Activated naive CD8-positive, alpha-beta T cell treated with anti-CD3 and anti-CD28 coated beads, Interleukin-2, amount 50 U/mL, for 16 hours (primary cell): ENCODE measurements at places on chromosomes 6 and 20.

DNA sequence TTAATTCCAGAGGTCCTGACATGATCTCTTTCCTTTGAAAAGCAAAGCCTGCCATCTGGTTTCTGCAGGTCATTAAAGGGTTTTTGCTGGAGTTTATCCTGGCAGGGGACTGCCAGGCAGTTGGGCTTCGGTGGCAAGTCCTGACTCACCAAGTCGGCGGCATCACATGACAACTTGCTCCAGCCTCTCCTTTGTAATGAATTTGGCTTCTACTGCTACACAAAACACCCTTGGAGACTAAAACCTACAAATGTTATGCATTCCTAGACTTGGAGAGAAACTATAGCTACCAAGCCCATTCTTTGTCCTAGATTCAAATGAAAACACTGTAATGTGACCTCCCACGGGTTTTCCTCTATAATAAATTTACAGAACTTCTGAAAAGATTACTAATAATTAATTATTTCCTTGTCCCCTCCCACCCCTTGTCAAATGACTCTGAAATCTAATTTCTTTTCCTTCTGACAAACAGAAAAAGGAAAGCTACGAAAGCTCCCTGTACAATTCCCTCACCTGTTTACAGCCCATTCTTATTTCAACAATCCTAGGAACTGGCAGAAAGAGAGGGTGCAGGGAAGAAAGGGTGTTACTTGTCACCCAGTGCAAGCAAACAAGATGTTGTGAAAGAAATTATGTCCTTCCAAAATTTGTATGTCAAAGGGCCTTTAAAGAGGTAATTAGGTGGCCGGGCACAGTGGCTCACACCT is 62.9 kb downstream of the QRSL1 start:
- no peak for DNase-seq

DNA sequence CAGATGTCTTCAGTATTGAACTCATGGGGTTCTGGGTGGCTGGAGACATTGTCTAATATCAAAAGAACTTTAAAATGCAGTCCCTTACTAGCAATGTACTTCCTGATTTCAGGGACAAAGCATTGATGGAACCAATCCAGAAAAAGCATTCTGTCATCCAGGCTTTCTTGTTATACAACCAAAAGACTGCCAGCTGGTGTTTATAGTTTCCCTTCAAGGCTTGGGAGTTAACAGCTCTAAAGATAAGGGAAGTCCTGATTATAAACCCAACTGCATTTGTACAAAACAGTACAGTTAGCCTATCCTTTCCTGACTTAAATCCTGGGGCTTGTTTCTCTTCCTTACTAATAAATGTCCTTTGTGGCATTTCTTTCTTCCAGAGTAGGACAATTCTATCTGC is 160.0 kb downstream of the COL21A1 start:
- DNase-seq = no peak

DNA sequence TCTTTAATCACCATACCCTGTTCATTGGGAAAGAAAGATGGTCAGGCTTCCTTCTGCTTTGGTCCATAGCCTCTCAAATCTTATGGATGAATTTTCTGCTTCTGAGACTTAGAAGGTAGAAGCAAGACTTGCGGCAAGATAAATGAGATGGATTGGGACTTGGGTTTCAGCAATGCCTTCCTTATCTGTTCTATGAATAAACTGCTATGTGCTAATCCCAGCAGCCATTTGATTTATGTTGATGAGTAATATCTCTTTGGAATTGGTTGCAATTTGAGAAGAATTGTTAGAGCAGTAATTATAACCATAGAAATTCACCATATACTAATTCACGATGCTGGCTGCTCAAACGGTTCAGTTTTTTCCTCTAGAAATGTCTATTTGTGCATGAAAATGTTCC is 48.3 kb downstream of the TXLNB start:
- no peak for DNase-seq

DNA sequence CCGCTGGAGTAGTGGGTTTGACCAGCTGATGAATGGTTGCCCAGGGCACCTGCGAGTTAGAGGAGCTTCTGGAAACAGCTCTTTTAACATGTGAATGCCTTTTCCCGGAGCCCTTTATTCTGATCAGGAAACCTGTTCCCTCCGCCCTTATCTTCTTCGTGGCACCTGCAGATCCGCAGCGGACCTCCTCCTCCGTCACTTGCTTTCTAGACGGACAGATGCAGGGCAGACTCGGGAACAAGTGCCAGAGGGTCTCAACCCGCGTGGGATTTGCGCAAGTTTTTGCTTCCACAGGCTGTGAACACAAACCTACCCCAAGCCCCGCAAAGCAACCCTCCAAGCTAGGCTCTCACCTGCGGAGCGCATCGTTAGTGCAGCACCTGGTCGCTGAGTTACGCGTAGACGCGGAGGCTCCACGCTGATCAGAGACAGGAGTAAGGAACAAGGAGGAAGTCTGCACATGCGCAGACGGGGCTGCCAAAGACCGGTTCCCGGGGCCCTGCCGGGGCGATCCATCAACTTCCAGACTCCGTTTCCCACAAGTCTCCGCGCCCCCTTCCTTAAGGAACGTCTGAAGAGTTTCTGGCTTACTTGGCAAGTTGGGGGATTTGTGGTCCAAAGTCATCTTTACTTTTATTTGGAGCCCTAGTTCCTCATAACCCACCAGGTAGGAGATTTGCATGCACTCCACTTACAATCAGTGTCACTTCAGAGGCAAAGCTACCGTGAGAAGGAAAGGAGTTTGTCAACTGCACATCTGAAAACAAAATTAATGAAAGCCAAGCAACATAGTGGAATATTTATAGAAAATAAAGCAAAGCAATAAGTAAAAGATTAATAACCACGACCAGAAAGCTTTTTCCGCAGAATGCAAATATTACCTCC is 52.7 kb upstream of the ELMO2 start:
- no peak for DNase-seq

GRCh38 chr6:44655412-44656342 is 268.2 kb downstream of the CDC5L start:
- DNase-seq = peak; percentile 51

GRCh38 chr6:156840606-156841005 is 63.4 kb downstream of the ARID1B start:
- DNase-seq = no peak
